ENCODE measurements at places on chromosomes 6 and 20. TPM values are rescaled to one million over a fixed set of nuclear protein-coding genes. Genes with fewer than 3 reads are reported as not detected.

KIF3B gene
- total RNA-seq: 29.0 TPM

PRICKLE4 gene
- 14.2 TPM for total RNA-seq

DNA sequence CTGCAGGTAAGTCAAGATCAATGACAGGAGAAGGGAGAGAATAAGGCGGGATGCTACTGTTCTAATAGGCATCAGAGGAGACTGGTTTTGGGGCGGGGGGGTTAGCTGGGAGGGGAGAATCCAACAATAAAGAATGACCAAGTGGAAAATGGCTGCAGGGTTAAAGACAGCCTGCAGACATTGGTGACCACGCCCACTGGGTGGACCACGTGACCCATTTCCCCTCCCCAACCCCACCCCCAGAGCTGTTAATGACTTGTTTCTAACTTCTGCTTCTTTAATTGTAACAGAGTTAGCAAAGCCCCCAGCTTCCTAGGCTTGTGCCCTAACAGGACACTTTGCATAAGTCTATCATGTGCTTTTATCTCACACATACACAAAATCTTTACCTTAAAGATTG, 344.5 kb downstream of the KIF16B start:
- no peak for DNase-seq
- H3K4me1 ChIP-seq: no peaks in the 10 kb centered on the region
- H3K4me3 ChIP-seq: no peak overlapping the region
- no peaks in the 10 kb centered on the region for H3K27me3 ChIP-seq

TFAP2D gene
- not detected for total RNA-seq

FAM217A gene
- not detected for total RNA-seq

- DNase-seq: no peak
- H3K36me3 ChIP-seq: no peaks in the 10 kb centered on the region
- peaks cover 19% of the 10 kb centered on the region for H3K4me1 ChIP-seq
- no peak overlapping the region for H3K4me3 ChIP-seq
- H3K27ac ChIP-seq: no peak overlapping the region
- no peaks in the 10 kb centered on the region for H3K27me3 ChIP-seq
Observed at GRCh38 chr20:48285656-48286055, 500.4 kb upstream of the SULF2 start.

KIAA0408 gene
- 55.0 TPM for total RNA-seq

DNA sequence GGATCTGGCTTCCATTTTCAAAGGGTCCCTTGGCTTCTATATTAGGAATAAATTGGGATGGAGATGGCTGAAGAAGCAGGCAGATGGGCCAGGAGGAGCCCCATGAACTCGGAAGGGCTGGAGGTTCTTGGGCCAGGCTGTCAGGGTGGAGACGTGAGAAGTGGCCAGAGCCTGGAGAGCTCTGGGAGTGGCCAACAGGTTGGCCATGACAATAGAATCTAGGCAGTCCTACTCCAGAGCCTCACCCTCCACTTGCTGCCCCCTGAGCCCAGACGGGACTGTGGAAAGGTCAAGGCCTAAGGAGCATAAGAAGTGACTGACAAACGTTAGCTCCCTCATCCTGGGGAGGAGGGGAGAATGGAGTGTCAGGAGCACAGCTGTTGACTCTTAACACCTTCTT, 62.1 kb downstream of the STK35 start:
- H3K36me3 ChIP-seq: no peaks in the 10 kb centered on the region
- no peak for DNase-seq
- H3K27me3 ChIP-seq: peaks cover 4% of the 10 kb centered on the region
- no peak overlapping the region for H3K27ac ChIP-seq
- no peak overlapping the region for H3K4me3 ChIP-seq
- no peaks in the 10 kb centered on the region for H3K4me1 ChIP-seq
